ENCODE measurements at places on chromosomes 7 and 10. TPM values are rescaled to one million over a fixed set of nuclear protein-coding genes. Genes with fewer than 3 reads are reported as not detected.
A peak's percentile ranks its signal among the peaks of the same experiment; 100 is the strongest.

The ADAM12 gene
- 3.3 TPM for total RNA-seq

The SAMD8 gene
- 20.5 TPM for total RNA-seq

The PRSS2 gene
- total RNA-seq = not detected

The LRRD1 gene
- 0.25 TPM for total RNA-seq

The TFEC gene
- total RNA-seq = 14.4 TPM

The GNAT3 gene
- not detected for total RNA-seq

The STAG3 gene
- total RNA-seq = 3.7 TPM

The AOAH gene
- 24.7 TPM for total RNA-seq

The PLXNA4 gene
- 3.5 TPM for total RNA-seq

DNA sequence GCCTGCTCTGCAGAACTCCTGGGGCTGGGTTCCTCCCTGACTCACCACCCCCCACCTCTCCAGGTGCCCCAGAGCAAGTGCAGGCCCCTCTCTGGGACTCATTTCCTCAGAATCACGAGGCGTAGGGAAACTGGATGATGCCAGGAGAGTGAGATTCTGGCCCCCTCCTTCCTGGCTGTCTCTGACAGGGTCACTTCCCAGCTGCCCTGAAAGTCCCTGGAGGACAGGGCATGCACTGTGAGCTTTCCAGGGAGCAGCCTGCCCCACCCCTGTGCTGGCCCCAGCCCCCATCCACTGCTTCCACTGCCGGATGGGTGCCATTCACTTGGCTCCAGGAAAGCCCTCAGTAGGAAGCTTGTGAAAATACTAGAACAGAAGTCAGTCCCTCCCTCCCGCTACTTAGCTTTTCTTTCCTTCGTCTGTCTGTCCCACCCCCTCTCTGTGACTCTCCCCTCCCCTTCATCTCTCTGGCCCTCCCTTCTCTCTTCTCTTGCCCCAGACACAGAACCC lies 10.4 kb downstream of the TACR2 start:
- H3K27ac ChIP-seq = no peak overlapping the region
- no peaks in the 10 kb centered on the region for H3K36me3 ChIP-seq
- H3K4me1 ChIP-seq = no peaks in the 10 kb centered on the region
- H3K4me3 ChIP-seq = no peak overlapping the region
- H3K27me3 ChIP-seq = no peaks in the 10 kb centered on the region

- H3K4me1 ChIP-seq = peaks cover 15% of the 10 kb centered on the region
- no peaks in the 10 kb centered on the region for H3K36me3 ChIP-seq
- H3K27me3 ChIP-seq = no peaks in the 10 kb centered on the region
- H3K27ac ChIP-seq = no peak overlapping the region
- H3K4me3 ChIP-seq = no peak overlapping the region
These were observed 33.4 kb downstream of the INPP5A start for GRCh38 chr10:132570771-132571649.

- no peaks in the 10 kb centered on the region for H3K27me3 ChIP-seq
- no peak for DNase-seq
- H3K27ac ChIP-seq = no peak overlapping the region
- peaks cover 12% of the 10 kb centered on the region for H3K36me3 ChIP-seq
These were observed 36.7 kb upstream of the BTBD16 start for GRCh38 chr10:122234416-122234815.

DNA sequence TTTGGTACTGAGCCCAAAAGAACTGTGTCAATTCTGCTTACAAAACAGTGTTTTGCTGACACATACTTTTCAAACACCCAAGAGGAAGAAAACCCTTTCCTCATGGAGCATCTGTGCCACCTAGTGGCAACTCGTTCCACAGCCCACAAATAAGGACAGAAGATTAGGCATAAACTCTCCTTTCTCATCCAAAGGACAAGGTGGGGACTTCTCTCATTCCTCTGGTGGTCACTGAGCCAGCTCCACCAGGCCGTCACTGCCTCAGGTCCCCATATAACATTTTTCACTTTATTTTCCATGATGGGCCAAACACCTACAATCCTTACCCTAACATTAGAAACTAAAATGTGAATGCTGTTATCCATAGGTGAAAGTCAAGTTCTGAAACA lies 76.9 kb downstream of the RNF216 start:
- peaks cover 14% of the 10 kb centered on the region for H3K36me3 ChIP-seq
- peak overlapping the region; percentile 3 for H3K4me3 ChIP-seq
- no peak overlapping the region for H3K27ac ChIP-seq
- peaks cover 24% of the 10 kb centered on the region for H3K4me1 ChIP-seq

- DNase-seq = no peak
- H3K4me1 ChIP-seq = no peaks in the 10 kb centered on the region
- no peaks in the 10 kb centered on the region for H3K27me3 ChIP-seq
- H3K27ac ChIP-seq = no peak overlapping the region
- no peak overlapping the region for H3K4me3 ChIP-seq
These were observed 15.4 kb downstream of the MMRN2 start for GRCh38 chr10:86941991-86942421.

DNA sequence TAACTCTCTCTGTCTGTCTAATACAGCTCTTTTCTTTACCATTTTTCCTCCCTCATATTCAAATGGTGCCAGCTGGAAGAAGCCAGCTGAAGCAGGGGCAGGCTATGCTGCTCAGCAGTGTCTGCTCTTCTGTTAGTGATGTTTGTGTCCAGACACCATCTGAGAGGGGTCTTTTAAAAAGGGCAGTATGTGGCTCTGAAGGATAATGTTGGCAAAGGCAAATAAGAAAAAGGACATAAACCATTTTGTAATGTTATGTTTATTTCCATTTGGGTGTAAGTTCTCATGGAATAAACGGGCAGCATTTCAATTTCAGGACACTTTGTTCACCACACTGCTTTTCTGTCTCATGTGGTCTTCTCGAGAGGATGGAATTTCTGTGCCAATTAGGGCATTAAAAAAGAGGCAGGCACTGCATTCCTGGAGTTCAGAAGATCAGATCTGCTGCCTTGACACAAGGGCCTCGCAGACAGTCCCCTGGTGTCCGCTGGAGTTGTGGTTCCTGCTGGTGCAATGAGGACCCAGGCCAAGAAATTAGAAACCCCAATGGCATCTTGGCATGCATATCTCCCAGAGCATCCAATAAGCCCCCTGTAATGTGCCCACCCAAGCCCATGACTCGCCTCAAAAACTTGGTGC lies 109.0 kb upstream of the ELMO1 start:
- no peak overlapping the region for H3K27ac ChIP-seq
- H3K36me3 ChIP-seq = no peaks in the 10 kb centered on the region
- no peaks in the 10 kb centered on the region for H3K4me1 ChIP-seq
- H3K4me3 ChIP-seq = no peak overlapping the region
- H3K27me3 ChIP-seq = no peaks in the 10 kb centered on the region
- no peak for DNase-seq

DNA sequence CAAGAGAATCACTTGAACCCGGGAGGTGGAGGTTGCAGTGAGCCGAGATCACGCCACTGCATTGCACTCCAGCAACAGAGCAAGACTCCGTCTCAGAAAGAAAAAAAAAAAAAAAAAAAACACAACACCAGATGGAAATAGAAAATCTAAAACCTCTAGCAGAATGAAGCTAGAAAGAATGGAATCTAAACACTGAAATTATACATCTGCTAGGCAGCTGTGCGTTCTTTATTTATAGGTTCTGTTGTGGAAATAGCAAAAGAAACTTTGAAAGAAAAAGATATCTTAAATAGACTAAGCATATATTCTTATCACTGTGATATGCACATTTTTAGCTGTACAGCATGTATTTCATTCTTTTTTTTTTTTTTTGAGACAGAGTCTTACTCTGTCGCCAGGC lies 17.1 kb downstream of the BMPR1A start:
- H3K4me3 ChIP-seq = no peak overlapping the region
- H3K27me3 ChIP-seq = no peaks in the 10 kb centered on the region
- H3K36me3 ChIP-seq = no peaks in the 10 kb centered on the region

GRCh38 chr7:85074992-85075391 lies 111.9 kb downstream of the SEMA3D start:
- no peak for DNase-seq
- no peak overlapping the region for H3K4me3 ChIP-seq
- H3K36me3 ChIP-seq = no peaks in the 10 kb centered on the region
- no peak overlapping the region for H3K27ac ChIP-seq

DNA sequence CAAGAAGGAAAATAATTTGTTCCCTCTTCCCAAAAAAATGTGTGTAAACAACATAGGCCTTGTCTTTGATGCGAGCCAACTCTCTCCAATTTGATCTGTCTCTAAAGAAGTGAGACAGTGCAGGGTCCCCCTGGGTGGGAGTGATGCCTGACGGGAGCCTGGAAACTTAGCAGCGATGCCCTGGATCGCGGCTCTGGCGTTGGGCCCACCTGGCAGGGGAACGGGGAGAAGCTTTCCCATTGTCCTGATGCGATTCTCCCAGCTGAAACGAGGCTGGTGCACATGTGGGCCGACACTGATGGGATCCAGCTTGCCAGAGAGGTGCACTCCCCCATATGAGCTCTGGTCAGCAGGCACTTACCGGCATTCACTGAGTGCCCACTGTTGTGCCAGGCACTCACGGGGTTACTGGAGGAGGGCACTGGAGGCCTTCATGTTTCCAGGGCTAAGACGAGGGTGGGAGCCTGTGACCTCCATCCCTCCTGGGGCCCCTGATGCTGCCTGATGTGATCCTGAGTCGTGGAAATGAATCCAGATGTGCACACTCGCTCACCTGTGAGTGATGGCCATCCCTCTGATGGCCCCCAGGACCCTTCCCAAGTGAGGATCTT lies 132.8 kb downstream of the PTPN20 start:
- no peak overlapping the region for H3K4me3 ChIP-seq
- no peaks in the 10 kb centered on the region for H3K4me1 ChIP-seq
- DNase-seq = no peak

DNA sequence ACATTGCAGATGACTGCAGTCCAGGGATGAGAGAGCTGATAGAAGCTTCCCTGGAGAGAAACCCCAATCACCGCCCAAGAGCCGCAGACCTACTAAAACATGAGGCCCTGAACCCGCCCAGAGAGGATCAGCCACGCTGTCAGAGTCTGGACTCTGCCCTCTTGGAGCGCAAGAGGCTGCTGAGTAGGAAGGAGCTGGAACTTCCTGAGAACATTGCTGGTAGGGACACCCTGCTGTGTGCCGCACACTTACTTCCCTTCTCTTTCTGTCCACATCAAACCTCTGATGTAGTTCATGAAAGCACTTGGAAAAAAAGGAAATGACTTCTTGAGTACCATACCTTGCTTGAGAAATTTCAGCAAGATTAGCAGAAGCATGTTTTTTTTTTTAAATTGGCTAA lies 25.3 kb downstream of the MAP3K8 start:
- no peak overlapping the region for H3K27ac ChIP-seq
- no peaks in the 10 kb centered on the region for H3K27me3 ChIP-seq
- no peaks in the 10 kb centered on the region for H3K36me3 ChIP-seq
- H3K4me3 ChIP-seq = no peak overlapping the region

Measured in kidney (tissue), 22 donors.